Dorsolateral prefrontal cortex (tissue), 122 donors: ENCODE measurements at places on chromosomes 13 and 19.

GRCh38 chr13:46593398-46593797 lies 40.4 kb downstream of the LRCH1 start:
- no peak for DNase-seq

DNA sequence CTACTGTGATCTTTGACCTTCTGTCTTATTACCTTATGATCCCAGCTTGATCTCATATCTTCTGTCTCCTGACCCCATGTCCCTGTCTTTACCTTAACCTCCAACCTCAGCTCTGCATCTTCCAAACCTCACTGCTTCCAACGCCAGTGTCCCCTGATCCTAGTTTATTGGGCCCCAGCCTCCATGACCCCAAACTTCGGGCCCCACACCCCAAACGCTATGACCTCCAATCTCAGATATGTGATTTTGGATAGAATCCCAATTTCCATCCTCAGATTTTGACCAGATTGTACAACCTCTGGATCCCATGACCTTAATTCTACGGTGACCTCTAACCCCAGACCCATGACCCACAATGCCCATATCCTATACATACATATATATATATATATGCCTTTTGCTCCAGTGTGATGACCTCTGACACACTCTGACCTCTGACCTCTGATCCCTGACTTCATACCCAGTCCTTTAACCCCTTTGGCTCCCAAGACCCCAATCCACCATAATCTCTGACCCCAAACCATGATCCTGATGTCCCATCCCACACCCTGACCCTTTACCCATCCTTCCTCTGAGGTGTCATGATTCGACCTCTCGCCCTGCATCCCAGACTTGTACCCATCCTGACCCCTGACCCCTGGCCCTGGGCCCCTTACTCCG lies 3.5 kb downstream of the KLK12 start:
- DNase-seq: no peak

GRCh38 chr13:64239372-64239771 lies 2823.7 kb upstream of the PCDH20 start:
- no peak for DNase-seq

- no peak for DNase-seq
Observed at GRCh38 chr13:29452773-29453616, 142.5 kb downstream of the SLC7A1 start.

GRCh38 chr19:56712611-56713276 lies 41.2 kb upstream of the ZNF835 start:
- DNase-seq: peak; percentile 80

- DNase-seq: no peak
Observed at GRCh38 chr13:52651897-52652195, 790 bp upstream of the SUGT1 start.

DNA sequence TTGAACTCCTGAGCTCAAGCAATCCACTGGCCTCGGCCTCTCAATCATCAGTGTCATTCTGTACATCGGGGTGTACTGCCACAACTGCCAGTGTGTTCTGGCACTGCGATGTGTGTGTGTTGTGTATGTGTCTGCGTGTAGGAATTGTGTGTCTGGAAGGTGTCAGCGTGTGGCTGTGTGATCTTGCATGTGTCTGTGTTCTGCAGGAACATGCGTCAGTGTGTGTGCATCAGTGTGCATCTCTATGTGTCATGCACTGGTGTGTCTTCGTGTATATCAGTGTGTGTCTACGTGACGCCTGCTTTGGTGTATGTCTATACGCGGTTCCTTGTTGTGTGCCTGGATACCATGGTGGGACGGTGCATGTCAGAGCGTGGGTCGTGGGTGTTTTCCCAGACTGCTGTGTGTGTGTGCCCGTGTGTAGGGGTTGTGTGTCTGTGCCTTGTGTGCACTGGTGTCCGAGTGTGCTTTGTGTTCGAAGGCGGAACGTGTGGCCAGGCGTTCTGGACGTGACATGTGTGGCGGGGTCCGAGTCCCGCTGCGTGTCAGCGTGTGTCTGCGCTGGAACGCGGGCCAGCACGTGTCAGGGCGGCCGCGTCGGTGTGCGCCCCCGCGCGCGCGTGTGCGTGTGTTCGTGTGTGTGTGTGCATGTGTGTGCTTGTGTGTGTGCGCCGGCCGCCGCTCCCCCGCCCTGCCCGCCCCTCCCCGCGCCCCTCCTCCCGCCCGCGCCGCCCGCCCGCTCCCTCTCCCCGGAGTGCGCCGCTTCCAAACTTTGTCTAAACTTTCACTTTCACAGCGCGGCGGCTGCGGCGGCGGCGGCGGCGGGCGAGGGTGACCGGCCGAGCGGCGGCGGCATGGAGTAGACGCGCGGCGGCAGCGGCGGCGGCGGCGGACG lies at the start of gene NFIX:
Gene NFIX (plus strand): TSS at position 775 of the 895 bp plus-strand sequence. CDS start 363 bp downstream, outside the sequence.
- peak; percentile 56 for DNase-seq

GRCh38 chr13:51800486-51800885 lies 3.5 kb downstream of the DHRS12 start:
- DNase-seq: no peak

GRCh38 chr13:76764429-76764828 lies 121.8 kb downstream of the KCTD12 start:
- no peak for DNase-seq

- DNase-seq: no peak
Observed at GRCh38 chr19:47275791-47276461, 1.2 kb downstream of the INAFM1 start.

- DNase-seq: no peak
Observed at GRCh38 chr13:51479199-51479523, 26.3 kb upstream of the INTS6 start.

GRCh38 chr13:74868049-74868448 lies 613.9 kb downstream of the TBC1D4 start:
- DNase-seq: no peak

- DNase-seq: peak; percentile 83
Observed at GRCh38 chr19:55283548-55284377, at the start of gene BRSK1. Gene BRSK1, plus strand, starts transcription at chr19:55283997. Its CDS starts 446 bp downstream, at chr19:55284443.

- no peak for DNase-seq
Observed at GRCh38 chr13:75038393-75039113, 443.4 kb downstream of the TBC1D4 start.

- no peak for DNase-seq
Observed at GRCh38 chr19:39607561-39607960, 5.2 kb downstream of the LGALS13 start.

- peak; percentile 47 for DNase-seq
Observed at GRCh38 chr19:40433391-40434216, 7.8 kb upstream of the SERTAD1 start.

GRCh38 chr19:43776286-43776685 lies 4.5 kb downstream of the KCNN4 start:
- DNase-seq: no peak

- peak; percentile 69 for DNase-seq
Observed at GRCh38 chr19:11137542-11138384, 17.8 kb downstream of the SPC24 start.

- DNase-seq: no peak
Observed at GRCh38 chr13:44906230-44906629, 83.0 kb downstream of the NUFIP1 start.

DNA sequence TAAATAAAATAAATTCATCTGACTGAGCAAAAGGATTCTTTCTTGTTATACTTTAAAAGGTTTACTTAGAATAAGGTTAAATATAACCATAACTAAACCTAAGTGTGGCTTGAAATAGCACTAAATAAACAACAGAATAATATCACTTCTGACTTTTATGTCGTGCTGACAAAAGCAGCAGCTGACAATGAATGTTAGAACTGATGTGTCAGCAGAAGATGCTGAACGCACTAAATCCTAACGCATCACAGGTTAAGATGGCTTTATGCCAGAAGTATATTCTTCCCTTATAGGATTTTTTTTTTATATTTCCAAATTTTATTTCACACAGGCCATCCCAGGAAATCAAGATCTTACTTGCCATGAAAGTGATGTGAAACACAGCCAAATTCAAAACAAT lies 558.3 kb upstream of the NBEA start:
- no peak for DNase-seq

DNA sequence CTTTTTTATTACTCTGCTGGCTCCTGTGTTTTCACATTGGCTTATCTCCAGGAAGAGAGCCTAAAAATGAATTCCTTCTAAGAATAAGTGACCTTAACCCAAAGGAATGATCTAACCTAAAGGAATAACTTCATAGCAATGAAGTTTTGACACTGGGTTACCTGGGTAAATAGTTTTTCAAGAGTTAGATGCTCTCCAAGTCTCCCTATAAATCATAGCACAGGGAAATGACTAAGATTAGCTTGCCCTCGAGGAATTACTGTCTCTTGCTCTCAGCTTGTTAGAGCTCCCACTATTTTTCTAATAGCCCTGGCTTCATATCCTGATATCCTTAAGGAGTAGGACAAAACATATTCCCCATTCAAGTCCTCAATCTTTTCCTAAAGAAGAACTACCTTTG lies 66.3 kb downstream of the SPRY2 start:
- no peak for DNase-seq

GRCh38 chr19:38993271-38993670 lies 17.7 kb upstream of the FBXO17 start:
- DNase-seq: no peak

DNA sequence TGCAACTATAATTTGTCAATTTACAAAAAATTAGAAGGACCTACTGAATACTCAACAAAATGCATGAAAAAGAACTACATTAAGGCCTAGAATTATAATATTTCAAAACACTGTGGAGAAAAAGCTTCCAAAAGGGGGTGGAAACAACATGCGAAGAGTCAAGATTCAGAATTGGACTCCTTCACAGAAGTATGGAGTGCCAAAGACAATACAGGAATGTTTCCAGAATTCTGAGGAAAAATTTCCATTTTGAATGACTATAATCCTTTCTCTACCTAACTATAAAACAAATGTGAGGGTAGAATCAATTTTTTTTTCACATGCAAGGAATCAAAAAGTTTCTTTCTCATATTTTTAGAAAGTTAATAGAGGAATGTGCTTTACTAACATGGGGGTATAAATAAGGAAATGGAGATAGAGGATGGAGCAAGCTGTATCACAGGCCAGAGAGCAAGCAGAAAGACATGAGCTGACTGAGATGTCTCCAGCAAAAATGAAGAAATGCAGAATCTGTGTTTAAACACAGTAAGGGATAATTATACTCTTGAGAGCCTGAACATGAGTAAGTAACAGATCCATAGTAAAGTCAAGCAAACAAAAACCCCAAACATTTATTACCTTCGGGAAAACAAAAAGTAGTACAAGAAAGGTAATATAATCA lies 39.5 kb upstream of the SMAD9 start:
- no peak for DNase-seq

- no peak for DNase-seq
Observed at GRCh38 chr13:76759877-76760276, 126.3 kb downstream of the KCTD12 start.

DNA sequence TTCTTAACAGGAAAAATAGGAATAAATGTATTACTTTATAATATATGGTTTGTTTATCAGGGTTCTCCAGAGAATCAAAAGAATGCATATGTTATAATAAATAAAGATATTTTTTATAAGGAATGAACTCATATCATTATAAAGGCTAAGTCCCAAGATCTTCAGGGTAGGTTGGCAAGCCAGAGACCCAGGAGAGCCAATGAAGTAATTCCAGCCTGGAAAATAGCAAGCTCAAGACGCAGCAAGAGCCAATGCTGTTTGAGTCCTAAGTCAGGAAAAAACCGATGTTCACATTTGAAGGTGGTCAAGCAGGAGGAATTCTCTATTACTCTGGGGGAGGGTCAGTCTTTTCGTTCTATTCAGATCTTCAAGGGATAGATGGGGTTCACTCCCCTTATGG lies 490.0 kb downstream of the PCDH20 start:
- DNase-seq: no peak

DNA sequence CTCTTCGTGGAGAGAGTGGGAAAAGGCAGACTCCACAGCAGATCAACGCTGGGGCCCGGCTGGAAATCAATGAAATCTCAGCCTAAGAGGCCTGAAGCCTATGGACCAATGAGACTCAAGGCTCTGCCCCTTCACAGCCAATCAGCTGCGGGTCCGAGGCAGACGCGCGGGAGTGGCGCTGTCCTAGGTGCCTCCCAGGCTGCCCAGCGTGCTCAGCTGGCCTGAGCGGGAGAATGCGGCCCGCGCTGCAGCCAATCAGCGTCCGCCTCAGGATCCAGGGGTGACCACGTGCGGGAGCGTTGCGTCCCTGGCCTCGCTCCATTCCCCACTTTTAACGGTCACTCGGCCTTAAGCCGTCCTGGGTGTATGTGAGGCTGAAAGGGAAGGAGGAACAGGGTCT lies at the start of gene ZBTB32:
Gene ZBTB32 (plus strand): TSS at position 341 of the 400 bp plus-strand sequence. CDS start 10,069 bp downstream, outside the sequence.
- no peak for DNase-seq

- DNase-seq: no peak
Observed at GRCh38 chr19:51083783-51084182, 1.1 kb upstream of the KLK14 start.

DNA sequence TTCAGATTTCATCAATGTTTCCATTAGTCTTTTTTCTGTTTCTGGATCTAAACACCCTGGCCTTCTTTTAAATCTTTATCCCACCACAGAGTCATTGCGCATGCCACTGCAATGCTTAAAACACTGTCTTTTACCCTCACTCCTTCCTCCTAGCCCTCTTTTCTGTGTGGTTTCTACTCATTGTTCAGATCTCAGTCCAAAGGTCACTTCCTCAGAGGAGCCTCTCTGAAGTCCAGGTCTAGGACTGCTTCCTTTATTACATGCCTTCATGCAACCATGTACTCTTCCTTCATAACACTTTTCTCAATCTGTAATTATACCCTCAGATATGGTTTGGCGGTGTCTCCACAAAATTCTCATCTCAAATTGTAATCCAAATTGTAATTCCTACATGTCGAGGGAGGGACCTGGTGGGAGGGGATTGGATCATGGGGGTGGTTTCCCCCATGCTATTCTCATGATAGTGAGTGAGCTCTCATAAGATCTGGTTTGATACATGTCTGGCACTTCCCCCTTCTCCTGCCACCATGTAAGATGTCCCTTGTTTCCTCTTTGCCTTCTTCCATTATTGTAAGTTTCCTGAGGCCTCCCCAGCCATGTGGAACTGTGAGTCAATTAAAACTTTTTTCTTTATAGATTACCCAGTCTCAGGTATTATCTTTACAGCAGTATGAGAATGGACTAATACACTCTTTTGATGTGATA lies 808.9 kb downstream of the DIAPH3 start:
- no peak for DNase-seq

DNA sequence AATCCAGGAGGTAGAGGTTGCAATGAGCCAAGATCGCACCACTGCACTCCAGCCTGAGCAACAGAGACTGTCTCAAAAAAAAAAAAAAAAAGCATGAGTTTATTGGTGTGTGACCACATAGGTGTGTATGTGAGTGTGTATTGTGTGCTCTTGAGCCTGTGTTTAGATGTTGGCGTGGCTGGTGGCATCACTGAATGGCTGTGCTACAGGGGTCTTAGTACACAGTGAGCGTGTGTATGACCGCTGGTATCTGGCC lies 2.5 kb downstream of the SLC1A5 start:
- DNase-seq: no peak

- peak; percentile 53 for DNase-seq
Observed at GRCh38 chr19:12090807-12091206, 26.3 kb downstream of the ZNF844 start.
